ENCODE measurements at places on chromosomes 5 and 9. TPM values are rescaled to one million over a fixed set of nuclear protein-coding genes. Genes with fewer than 3 reads are reported as not detected.

- DNase-seq: no peak
Measured at GRCh38 chr9:83563360-83563759, 25.2 kb upstream of the FRMD3 start.

DNA sequence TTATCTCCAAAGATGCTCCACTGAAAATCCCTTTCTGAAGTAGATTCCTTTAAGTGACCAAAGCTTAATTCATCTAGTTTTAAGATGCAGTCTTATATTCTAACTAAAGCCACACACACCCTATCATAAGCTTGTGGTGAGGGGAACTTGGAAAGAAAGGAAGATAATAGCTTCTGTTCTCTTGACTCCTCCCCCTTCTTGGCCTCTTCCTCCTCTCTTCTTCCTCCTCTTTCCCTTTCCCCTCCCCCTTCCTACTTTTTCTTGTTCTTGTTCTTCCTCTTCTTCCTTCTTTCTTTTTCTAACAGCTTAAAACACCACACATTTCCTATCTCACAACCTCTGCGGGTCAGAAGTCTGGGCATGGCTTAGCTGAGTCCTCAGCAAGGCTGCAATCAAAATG lies 23.5 kb downstream of the IL7R start:
- DNase-seq: no peak

DNA sequence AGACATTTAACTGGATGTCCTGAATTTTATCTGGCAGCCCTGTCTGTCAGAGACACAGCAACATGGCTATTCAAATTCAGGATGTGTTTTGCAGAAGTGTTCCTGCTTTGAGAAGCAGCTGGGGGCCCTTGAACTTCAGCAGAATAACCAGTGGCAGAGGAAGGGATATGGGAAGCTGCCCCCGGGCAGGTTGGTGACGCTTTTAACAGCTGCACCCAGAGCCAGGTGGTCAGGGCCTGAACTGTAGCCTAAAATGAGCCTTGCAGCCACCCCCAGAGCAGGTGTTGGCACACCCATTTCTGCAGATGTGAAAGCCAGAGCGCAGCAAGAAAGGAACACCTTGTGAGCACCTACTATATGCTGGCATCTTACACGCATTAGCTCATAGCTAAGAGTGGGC lies 128.7 kb upstream of the BOD1 start:
- DNase-seq: no peak

Gene GABBR2
- not detected for total RNA-seq

- no peak for DNase-seq
Measured at GRCh38 chr9:112530751-112531205, 44.2 kb downstream of the KIAA1958 start.

DNA sequence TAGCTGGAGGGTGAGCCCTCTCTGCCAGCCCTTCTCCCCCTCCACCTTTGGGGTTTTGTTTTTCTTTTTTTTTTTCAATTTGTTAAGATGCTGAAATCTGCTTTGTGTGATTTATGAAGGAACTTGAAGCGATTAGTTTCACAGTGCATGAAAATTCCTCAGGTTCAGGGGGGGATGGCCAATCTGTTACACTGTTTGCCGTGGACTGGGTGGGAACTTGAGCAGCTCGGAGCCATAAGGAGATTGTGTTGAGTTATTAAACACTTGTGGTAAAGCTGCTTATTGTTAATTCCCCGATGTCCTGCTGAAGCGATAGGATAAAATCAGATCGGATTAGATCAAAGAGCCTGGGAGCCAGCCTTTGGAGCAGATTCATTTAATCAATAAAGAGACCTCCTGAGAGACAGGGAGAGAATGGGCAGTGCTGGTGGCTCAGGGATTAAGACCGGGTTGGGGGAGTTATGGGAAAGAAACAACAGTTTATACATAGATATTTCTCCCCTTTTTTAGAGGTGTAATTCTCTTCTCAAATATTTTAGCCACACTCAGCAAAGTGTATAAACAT lies 105.8 kb upstream of the SPATA31D4 start:
- no peak for DNase-seq

GRCh38 chr5:82073179-82073578 lies 101.4 kb downstream of the ATG10 start:
- DNase-seq: no peak

DNA sequence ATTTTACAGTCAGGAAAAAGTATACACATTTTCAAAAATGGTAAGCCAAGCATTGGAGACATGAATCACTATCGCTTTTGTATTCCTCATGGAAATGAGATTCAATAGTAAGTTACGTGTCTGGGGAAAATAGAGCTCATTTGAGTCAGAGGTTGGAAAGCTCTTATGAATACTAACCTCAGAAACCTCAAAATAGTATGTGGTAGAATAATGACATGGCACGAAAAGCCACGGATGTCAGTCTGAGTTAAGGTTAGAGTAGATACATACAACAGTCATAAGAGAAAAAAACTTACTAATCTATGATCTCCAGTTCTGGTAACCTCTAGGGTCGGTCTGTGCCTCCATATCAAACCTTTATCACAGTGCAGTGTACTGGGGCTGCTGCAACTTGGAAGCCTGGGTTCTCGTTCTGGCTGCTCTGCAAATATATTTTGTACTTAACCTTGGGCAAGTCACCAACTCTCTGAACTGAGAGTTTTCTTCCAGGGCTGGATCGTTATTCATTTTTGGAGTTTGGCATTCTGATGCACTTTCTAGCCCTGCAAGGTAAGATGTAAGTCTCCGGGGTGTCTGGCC lies 31.8 kb downstream of the MAP1B start:
- DNase-seq: no peak

- DNase-seq: no peak
Measured at GRCh38 chr5:61732796-61733195, 400.7 kb downstream of the ZSWIM6 start.

DNA sequence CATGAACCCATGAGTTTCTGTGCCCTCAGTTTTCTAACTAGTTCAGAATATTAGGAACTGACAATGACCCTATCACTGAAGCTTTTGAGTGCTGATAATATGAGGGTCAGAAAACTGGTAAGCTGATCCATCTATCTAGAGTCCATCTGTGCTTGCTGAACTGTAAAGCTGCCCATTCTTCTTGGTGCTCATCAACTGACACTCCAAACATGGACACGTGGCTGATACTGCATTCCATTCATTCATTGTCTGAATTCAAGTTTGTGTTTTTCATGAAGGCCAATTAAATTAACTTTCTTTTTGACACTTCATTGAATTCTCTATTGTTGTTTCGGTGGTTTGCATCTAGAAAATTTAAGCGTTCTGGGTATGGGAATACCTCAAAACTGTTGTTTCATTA lies 17.6 kb downstream of the NREP start:
- DNase-seq: no peak

Gene ZNF462
- 1.3 TPM for total RNA-seq

DNA sequence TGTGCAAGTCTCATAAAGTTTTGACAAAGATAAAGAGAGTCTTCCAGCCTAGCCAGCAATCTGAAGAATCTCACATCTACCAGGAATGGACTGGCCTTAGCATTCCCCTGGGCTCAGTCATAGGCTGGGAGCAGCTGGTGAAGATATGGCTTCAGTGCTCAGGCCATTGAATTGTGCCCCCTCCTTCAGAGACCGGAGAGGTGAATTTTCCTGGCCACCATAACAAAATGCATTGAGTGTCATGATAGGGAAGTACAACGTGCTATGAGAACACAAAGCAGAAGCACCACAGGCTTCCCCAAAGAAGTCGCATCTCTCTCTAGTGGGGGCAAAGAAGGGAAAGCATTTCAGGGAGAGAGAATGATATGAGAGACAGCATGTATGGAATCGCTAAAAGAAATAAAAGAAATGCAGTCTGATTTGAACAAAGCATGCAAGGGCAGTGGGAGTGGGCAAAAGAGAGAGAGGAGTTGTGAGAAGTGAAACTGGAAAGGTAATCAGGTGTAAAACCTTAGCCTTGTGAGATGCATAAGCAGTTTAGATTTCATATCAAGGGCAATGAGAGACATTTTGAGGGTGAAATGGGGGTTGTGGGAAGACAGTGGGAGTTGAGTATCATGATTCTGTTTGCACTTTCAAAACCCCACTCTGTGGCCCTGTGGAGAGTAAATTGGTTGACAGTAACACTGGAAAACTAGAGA lies 57.1 kb upstream of the NMUR2 start:
- no peak for DNase-seq

Gene LHX3
- total RNA-seq: 0.16 TPM

DNA sequence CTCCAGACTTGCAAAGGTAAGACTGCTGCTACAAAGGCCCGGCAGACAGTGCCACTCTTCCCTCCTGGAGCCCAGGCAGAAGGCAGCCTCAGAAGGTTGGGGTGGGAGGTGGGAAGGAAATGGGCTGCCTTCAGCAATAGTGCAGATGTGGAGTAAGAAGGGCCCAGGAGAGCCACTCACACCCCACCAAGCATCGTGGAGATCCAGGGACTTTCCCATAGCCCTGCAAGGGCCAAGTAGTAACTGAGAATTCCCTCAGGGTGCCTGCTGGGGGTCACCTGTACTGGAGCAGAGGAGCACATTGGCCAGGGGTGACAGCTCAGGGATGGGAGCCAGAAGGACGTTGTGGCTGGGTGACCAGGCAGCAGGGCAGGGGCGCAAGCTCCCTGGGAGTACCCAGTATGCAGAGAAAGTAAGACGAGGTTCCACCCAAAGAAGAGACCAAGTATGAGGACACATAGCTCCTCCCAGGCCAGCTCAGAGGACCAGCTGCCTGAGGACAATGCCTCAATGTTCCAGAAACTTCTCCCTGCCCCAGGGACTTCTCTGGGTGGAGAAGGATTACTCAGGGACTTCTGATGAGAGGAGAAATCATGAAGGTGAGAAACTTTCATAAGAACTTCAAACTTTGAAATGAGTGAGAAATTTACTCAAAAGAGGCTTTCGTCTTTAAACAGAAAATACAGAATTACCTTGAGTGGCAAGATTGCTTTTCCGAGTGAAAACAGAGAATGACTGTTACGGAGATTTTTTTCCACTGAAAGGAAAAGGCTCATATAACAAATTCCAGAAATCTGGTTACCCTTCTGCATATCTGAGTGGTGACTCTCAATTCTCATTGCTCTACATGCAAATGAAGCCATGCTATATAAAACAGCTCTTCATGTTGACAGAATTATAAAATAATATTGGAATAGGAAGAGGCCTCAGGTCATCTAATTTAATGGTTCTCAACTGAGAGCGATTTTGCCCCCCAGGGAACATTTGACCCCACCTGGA lies 87.9 kb upstream of the TRIO start:
- no peak for DNase-seq

GRCh38 chr5:56746553-56747339 lies 68.6 kb upstream of the MAP3K1 start:
- no peak for DNase-seq

Gene CNTNAP3B
- not detected for total RNA-seq

Gene SLCO6A1
- total RNA-seq: not detected

Gene RORB
- total RNA-seq: not detected

Gene WHRN
- 20.5 TPM for total RNA-seq

Gene PFN3
- total RNA-seq: not detected

DNA sequence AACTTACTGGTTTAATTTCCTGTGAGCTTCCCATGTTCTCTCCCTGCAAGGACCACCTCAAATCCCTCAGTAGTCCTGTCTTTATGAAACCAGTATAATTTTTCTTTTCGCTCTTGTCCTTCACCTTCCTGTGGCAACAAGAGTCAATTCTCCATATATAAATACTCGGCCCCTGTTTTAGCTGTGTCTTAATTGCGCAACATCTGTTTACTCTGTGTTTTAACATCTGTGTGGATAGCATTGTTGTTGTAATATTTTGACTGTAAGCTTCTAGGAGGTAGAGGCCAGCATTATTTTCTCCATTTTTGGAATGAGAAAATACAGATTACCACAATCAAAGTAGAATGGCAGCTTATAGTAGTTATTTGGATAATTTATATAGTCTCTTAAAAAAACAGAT lies 30.2 kb upstream of the CDKN2B start:
- no peak for DNase-seq

Gene PCDHA2
- not detected for total RNA-seq

DNA sequence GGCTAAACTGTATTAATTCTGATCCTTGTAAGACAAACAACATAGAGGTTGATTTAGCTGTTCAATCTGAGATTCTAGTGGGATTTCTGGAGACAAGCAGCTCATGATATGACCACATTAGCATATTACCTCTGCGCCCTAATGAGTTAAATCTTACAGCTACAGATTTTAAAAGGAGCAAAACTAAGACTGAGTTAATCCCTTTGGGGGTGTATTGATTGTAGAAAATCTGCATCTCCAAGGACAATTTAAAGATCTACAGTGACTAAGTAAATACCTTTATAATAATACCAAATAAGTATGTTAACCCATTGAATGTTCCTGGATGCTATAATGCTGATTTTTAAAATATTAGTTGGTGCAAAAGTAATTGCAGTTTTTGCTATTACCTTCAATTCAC lies 33.2 kb downstream of the ADAMTSL1 start:
- no peak for DNase-seq

GRCh38 chr9:130785940-130786508 lies 49.0 kb upstream of the ABL1 start:
- DNase-seq: no peak

DNA sequence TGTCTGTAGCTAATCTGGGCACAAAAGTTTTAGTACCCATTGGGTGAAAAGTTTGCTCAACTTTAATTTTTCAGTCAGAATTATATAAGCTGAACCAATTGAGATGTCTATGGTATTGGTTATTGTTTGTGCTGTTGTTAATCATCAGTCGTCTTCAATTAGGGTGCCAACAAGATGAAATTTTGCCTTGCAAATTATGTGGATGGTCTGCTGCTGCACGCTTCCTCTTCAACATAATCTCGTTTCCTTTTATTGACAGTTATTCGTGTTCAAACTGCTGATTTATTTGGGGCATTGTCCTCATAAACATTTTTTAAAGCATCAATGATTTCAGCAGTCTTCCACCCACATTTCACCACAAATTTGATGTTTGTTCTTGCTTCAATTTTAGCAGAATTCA lies 194.0 kb downstream of the HTR1A start:
- DNase-seq: no peak

Gene SPINK6
- total RNA-seq: not detected

DNA sequence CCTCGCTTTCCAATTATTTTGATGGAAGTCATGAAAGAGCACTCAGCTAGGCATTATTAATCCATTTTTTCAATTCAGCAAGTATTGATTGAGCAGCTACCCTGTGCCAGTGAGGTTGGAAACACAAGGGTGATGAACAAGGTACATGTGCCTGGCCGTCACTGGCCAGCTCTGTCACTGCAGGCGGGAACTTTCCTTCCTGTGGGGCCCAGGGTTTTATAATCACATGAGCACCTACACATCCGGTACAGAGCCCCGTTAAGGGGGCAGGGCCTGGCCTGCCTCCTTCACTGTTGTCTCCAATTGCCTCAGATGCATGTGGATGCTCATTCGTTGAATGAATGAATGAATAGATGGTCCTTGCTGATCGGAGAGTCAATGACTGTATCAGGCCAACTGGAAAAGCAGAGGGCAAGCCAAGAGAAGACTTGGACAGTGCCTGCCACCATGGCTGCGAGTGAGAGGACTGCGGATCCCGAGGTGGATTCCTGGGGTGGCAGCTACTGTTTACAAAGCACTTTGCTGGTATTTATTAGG lies 55.9 kb upstream of the KCNMB1 start:
- no peak for DNase-seq

Gene PPP1R26
- 0.47 TPM for total RNA-seq

Gene PCDHA5
- total RNA-seq: not detected

DNA sequence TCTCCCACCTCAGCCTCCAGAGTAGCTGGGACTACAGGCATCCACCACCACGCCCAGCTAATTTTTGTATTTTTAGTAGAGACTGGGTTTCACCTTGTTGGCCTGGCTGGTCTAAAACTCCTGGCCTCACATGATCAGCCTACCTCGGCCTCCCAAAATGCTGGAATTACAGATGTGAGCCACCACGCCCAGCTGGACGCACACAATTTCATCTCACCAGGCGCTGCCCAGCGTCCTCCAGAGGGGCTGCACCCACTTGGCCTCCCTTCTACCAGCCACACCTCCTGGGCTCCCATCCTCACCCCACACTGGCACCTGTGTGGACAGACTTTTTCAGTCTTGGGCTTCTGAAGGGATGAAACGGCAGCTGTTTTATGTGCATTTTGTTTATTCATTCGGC lies 3.8 kb upstream of the EXOC3 start:
- no peak for DNase-seq
